ENCODE measurements at places on chromosomes 6 and 20.

GRCh38 chr6:24779416-24780016, 4.8 kb downstream of the GMNN start:
- no peak for DNase-seq

DNA sequence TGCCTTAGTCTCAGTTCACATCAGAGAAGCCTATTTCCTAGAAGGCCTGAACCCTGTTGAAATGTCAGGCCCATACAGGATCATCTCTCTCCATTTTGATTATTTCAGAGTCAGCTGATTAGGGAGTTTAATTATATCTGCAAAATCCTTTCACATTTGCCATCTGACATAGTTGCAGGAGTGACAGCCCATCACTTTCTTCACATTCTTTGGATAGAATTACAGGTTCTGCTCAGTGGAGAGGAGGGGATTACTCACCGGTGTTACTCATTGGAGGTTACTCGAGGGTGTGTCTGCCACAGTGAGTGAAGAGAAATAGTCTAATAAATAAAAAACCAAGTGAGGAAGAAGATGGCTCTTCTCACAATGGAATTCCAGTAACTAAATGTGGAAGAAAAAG, 216.8 kb downstream of the TMEM242 start:
- no peak for DNase-seq

DNA sequence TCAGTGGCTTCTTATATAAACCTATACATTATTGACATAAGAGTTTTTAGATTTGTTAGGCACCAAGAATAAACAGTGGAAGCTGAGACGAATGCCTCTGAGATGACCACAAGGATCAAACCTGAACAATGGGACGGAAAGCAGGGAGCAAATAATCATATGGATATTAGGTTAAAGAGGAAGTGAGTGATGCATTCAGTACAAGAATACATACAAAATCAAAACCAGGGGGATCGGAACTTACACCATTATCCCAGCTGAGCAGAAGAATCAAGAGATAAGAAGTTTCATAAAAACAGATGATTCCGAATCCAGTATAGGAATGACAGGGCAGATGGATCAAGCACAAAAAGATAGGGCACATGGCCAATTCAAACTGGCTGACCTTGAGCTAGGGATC, 21.9 kb upstream of the CNKSR3 start:
- no peak for DNase-seq

DNA sequence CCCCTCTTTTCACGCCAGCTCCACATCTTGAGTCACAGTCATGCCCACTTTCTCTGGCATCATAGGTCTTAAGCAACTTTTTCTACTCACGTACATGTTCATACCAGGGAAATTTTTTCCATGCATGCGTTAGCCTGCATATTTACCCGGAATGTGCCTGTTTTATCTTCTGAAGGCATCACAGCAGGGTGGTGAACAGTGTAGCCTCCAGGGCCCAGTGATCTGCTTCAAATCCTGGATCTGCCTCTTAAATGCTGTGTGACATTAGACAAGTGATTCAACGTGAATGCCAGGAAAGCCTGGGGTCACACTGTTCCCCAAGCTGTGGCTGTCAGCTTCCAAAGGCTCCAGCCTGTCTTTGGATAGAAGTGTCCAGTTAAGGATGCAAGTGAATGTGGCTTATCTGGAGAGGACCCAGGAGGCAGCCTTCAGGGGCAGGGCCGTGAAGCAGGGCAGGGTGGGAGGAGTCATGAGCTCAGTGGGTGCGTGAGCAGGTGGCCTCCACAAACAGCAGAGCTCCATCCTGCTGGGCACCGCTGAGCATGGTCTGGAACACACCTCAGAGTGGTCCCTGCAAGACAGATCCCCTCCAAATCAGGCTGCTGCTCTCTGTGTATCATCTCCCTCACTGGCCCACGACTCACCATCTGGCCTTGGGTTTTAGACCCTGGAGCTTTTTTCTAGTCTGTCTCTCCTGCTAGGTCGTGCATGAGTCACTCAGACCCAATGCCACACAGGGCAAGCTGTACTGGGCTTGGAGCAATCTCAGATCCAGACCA, 30.4 kb upstream of the CD93 start:
- DNase-seq = no peak

DNA sequence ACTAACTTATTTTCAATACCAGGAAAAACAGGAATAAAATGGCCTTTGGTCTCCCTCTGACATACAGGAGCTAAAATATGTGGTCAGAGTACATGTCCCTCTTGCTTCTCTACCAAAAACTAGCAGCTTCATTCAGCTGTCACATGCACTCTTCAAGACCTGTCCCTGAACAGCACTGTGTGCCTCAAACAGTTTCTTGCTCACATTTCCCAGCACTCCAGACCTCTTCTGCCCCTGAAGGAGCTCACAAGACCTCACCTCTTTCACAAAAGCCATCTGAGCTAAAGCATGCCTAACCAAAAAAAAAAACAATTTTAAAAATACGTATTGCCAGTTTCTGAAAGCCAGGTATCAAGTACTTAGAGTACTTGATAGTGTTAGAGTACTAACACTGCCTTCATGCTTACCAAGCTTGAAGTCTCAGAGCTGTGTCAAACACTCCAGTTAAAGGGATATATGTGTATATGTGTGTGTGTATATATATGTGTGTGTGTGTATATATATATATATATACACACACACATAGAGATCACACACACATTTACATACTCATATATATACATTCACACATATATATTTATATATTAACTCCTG, 148.3 kb upstream of the POU3F2 start:
- DNase-seq = no peak

DNA sequence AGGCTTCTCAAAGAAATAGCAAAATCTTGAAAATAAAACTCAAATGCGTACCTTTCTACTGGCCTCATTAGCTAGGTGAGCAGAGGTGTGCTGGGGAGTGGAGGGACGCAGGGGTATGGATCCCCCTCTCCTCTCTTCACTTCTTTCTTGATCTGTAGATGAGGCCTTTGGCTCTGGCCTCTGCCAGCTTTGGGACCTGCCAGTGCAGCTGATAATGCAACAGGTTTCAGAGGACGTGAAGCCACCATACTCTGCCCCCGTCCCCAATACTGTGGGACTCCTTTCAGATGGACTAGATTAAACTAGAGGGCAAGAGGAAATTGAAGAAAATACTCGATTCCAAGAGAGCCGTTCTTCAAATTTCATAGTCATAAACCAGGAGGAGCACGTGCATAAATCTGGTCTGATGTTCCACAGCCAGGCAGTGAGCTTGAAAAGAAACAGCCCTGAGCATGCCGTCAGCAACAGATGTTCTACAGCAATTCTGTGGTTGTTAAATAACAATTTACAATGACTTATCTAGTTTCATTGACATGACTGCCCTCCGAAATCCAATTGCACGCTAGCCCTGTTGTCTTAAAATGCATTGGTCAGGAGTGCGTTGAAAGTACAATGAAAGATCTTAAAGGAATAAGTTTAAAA, 245.3 kb upstream of the FOXQ1 start:
- no peak for DNase-seq

GRCh38 chr6:25366903-25367545, 87.8 kb downstream of the CARMIL1 start:
- peak; percentile 31 for DNase-seq

DNA sequence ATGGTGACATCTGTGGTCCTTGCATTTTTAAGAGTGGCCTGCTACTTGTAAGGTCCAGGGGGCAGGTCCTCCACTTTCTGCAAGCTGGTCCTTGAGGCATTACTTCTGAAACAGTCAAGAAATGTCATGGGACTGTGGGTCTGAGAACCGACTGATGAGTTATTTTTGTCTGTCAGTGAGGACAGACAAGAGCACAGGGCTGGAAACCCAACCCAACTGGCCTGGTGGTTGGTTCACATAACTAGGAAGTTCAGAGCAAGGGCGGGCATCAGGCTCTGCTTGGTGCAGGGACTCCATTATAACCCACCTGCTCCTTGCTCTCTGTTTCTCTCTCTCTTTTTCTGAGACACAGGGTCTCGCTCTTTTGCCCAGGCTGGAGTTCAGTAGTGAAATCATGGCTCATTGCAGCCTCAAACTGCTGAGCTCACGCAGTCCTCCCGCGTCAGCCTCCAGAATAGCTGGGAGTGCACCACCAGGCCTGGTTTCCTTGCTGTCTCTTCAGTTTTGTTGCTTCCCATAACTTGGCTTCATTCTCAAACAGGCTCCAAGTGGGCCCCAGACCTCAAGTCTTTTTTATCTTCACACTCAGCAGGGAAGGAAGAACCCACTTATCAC, 9.2 kb downstream of the CST3 start:
- DNase-seq = no peak

GRCh38 chr6:46378882-46379416, 112.3 kb downstream of the RCAN2 start:
- DNase-seq = no peak

DNA sequence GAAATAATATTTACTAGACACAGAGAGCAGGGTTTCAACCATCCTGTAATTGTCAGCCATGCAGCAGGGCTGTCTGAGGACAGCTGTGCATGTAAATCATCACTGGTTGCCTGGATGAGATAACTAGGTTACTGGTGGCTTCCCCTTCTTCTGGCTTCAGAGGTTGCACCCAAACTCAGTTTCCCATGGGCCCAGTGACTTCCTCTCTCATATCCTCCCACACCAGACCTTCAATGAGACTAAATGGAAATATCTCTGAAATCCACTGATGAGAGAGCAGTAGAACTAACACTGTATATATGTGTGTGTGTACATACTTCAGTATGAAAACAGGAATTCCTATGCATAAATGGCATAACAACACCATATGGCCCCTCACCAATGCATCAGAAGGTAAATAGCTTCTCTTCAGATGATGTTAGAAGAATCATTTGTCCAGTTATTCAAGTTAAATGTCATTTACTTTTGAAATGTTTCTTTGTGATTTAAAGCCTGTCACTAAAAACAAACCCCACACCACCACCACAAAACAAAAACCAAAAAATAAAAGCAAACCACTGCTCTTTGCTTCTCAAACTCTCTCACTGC, 51.0 kb upstream of the IL20RA start:
- DNase-seq = no peak

GRCh38 chr6:87756858-87757257, 54.8 kb upstream of the AKIRIN2 start:
- no peak for DNase-seq

GRCh38 chr20:41798930-41799502, 180.8 kb upstream of the CHD6 start:
- DNase-seq = no peak

- no peak for DNase-seq
These were observed 87.2 kb downstream of the PDE7B start for GRCh38 chr6:135938576-135939207.

- no peak for DNase-seq
These were observed 34.0 kb upstream of the BMP6 start for GRCh38 chr6:7691675-7692452.

GRCh38 chr6:53294095-53294494, 54.7 kb downstream of the ELOVL5 start:
- no peak for DNase-seq

DNA sequence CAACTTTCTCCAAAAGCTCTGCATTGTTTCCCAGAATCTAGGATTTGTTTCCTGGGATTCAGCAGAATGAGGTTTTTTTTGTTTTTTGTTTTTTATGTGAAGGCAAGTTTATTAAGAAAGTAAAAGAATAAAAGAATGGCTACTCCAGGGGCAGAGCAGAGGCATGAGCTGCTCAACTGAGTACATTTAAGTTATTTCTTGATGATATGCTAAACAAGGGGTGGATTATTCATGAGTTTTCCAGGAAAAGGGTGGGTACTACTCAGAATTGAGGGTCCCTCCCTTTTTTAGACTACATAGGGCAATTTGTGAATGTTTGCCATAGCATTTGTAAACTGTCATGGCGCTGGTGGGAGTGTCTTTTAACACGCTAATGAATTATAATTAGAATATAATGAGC, 292.5 kb upstream of the SGK1 start:
- no peak for DNase-seq

GRCh38 chr6:112029045-112029822, 24.7 kb upstream of the CCN6 start:
- peak; percentile 54 for DNase-seq

- no peak for DNase-seq
These were observed at the start of gene FERMT1 for GRCh38 chr20:6122873-6123648. Gene FERMT1, minus strand, starts transcription at chr20:6123030. Its CDS starts 3,476 bp downstream, at chr20:6119554.

- no peak for DNase-seq
These were observed 235.2 kb downstream of the LY86 start for GRCh38 chr6:6823568-6824224.

GRCh38 chr6:104928141-104928540, 28.8 kb upstream of the LIN28B start:
- no peak for DNase-seq

- DNase-seq = no peak
These were observed 107.1 kb downstream of the CDYL start for GRCh38 chr6:4883298-4883697.

GRCh38 chr20:32605167-32605656, 20.1 kb upstream of the NOL4L start:
- DNase-seq = no peak

GRCh38 chr6:9252799-9253198, 817.5 kb upstream of the SLC35B3 start:
- no peak for DNase-seq

DNA sequence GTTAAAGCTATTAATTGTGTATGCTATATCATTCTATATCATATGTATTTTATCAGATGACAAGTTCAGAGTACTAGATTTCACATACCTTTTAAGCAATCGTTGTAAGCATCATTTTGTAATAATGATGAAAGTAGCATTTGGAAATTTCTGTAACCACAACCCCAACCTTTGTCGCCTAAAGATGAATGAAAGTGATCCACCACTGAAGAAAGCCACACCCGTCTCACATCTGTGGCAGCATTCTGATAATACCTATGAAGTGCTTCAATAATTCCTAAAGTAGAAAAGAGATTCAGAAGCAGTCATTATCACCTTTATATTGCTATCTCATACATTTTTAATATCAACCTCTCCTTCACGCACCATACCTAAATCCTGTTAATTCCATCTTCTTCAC, 16.6 kb downstream of the ZUP1 start:
- no peak for DNase-seq

GRCh38 chr20:51756653-51757052, 11.5 kb downstream of the ATP9A start:
- DNase-seq = no peak

DNA sequence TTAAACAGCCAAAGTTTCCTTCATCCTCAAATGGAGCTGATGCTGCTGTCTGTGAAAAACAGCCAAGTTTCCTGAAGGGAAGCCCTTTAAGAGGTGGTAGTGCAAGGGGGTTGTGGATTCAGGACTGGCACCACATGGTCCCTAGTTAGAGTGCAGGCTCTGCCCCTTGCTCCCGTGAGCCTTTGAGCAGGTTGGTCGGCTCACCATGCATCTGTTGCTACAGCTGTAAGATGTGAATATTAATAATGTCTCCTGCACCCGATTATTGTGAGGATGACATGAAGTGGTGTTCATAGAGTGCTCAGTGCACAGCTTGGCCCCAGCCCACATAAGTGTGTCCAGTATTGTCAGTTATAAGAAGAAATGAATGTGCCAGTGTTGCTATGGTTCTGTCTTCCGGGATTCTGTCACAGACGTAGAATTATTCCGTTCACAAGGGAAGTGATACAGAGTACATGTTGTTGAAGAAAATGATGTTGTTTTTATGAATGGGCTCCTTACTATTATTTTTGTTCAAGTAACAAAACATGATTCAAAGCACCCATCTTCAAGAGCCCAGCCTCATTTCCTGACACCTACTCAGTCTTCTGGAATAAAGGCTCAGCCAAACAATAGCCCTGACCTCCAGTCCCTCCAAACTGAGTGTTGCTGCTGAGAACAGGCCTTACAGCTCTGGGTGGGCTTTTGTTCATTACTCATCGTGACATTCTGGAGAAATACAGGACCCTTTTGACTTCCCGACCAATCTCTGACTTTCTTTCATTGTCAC, 2.9 kb upstream of the PKIG start:
- DNase-seq = no peak

GRCh38 chr6:130717657-130718056, 109.5 kb upstream of the SMLR1 start:
- DNase-seq = no peak

GRCh38 chr20:23361476-23362391, at the start of gene GZF1:
Gene GZF1, plus strand, starts transcription at chr20:23362182. Its CDS starts 2,202 bp downstream, at chr20:23364384.
- peak; percentile 99 for DNase-seq
